ENCODE measurements at places on chromosomes 7 and 10.

DNA sequence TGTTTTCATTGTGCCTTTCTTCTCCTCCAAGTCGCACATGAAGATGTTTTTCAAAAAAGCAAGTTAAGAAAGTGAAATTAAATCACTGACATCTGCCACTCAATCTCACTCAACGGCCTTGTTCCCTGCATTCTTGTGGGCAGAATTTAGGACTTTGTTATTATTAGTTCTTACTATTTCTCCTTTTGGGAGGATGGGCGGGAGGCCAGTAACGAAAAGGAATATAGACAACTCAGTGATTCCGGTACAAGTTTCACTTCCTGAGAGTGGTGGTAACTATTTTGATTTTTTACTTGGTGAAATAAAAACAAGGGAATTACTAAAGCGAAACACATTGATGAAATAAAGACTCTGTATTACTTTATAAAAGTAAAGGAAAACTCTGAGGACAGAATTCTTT lies 231.9 kb upstream of the HABP2 start:
- no peak for DNase-seq

DNA sequence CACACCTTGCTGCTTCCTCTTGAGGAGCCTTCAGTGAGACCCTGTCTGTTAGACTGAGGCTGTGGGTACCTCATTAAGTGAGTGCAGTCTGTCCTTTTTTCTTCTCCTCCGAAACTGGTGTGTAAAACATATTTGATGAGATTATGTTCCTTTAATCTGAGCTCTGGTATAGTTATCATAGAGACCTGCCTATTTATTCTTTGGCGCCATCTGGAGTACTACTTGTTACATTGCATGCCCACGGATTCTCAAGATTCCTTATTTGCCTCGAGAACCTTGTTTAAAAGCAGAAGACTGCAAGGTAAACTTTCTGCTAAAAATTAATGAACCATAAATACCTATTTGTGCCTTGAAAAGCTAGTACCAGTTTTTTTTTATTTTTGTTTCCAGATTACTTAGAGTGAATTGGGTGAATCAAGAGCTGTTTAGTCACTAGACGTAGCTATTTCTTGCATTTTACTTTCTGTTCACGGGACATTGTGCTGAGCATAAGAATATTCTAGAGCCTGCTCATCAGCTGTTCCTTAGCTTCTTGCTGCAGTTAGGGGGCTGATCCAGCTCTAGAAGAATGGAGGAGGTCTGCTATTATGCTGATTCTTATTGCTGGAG lies 16.9 kb upstream of the STMP1 start:
- DNase-seq, result no peak

DNA sequence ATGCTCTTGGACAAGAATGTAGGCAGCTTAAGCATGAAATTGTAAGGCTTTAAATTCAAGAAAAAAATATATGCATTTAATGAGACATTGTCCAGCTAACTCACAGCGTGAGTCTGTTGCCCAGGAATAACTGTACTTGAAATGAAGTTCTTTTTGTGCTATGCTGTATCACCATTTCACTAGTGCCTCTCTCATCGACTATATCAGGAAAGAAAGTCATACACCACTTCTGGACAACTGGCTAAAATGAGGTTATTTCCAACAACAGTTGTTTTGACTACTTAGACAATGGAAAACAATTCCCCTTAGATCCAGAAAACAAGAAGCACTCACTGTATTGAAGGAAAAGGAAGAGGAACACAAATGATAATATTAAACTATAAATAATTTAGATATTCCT lies 251.8 kb downstream of the CRPPA start:
- DNase-seq, result no peak

DNA sequence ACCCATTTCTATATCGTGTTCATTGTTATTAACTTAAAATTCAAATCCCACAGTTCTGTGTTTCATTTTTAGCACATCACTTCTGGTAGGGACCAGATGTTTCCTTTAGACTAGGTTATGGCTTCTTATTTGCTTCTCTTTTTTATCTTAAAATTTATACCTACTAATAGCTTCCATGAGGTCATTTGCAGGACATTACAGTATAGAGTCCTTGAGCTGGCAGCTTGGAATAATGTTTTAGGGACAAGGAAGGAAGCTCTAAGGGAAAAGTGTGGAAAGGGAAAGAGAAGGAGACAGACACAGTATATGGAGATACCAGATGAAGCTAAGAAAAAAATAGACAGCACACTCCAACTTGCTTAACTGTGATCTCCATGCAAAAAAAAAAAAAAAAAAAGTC lies 48.8 kb upstream of the CD36 start:
- DNase-seq, result no peak

DNA sequence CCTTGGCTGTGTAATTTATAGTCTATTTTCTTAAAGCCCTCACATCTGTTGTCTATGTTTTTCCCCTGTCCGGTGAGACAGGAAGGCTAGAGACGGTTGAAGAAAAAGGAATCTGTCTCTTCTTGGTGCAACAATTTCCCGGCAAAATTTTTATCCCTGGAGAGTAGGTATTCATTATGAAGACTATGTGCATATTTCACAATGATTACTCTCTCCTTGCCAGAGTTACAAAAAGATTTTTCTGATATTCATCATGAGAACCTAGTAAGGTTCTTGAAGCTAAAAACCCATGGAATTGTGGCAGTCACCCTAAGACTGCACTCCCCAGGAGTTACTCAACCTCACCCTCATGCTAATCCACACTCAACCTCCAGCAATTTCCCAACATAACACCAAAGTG lies 55.0 kb upstream of the GHITM start:
- no peak for DNase-seq

DNA sequence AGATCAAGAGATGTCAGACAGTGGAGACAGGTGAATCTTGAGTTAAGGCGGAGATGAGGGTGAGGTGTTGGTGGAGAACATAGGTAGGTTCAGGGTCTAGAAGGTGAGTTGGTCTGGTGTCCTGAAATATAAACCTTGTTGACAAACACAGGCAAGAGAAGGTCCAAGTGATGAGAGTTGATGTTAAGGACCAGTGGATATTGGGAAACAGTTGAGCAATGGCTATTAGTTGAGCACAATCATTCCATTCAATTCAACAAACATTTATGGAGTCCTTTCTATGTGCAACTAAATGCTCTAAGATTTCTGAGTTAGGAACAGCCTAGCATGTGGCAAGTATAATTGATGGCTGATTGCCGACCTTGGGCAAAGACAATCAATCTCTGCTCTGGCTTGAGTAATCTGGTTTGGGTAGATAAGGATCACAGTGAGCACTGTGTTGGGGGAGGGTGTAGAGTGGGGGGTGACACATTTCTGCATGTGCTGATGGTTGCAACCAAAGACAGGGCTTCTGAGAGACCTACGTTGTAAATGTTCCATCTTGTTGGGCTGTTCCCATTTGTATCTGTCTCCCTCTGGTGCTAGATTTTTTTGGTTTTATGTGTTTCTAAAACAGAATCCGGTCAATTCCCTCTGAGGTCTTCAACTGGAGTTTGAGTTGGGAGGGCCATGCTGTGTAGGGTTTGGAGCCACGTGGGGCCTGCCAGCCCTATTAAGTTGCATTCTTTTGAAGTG lies 201.1 kb downstream of the BAMBI start:
- DNase-seq, result no peak

- no peak for DNase-seq
Observed at GRCh38 chr7:37971491-37971890, 51.1 kb downstream of the EPDR1 start.

- no peak for DNase-seq
Observed at GRCh38 chr10:69873135-69873639, 71.5 kb downstream of the COL13A1 start.

DNA sequence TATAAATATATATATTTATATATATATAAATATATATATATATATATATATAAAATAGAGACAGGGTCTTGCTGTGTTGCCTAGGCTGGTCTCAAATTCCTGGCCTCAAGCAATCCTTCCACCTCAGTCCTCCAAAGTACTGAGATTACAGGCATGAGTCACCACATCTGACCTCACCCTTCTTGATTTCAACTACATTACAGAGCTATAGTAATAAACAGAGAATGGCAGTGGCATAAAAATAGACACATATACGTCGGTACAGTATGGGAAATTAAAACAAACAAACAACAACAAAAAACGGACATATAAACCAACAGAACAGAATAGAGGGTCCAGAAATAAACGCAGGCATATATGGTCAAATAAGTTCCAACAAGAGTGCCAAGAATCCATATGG lies 77.6 kb upstream of the PPP1R3A start:
- DNase-seq, result no peak

- no peak for DNase-seq
Observed at GRCh38 chr10:44397476-44398225, 12.8 kb upstream of the CXCL12 start.

DNA sequence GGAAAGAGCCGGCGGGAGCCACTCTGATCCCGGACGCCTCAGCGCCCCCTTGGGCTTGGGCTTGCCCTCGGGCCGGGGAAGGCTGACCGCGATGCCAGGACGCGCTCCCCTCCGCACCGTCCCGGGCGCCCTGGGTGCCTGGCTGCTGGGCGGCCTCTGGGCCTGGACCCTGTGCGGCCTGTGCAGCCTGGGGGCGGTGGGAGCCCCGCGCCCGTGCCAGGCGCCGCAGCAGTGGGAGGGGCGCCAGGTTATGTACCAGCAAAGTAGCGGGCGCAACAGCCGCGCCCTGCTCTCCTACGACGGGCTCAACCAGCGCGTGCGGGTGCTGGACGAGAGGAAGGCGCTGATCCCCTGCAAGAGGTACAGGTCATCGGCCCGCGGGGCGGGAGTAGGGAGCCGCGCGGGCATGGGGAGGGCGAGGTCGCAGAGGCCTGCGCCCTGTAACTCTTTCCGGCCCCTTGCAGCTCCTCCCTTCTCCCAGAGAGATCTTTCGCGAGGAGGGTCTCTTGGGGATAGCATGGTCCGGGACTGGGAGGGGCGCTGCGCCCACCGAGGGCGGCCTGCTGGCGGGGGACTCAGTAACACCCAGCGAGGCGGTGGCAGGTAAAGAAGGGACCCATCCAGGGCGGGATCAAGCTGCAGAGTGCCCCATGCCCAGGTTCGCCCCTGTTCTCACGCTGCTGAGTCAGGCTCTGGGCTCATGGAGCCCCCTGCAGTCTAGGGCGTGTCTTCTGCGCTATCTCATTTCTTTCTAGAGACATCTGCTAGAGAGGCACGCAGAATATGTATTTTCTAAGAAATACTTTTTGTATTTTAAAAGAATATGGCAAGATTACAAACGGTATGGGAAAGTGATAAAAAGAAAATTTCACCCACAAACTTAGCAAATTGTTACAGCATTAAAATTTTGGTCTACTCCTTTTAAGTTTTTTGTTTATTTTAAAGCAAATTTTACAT lies 687 bp downstream of the EPDR1 start:
- DNase-seq, result no peak

All from activated effector memory CD4-positive, alpha-beta T cell treated with Interleukin-2 at 50 U/mL for 16 hours (primary cell).